ENCODE measurements at places on chromosomes 13 and 19.

DNA sequence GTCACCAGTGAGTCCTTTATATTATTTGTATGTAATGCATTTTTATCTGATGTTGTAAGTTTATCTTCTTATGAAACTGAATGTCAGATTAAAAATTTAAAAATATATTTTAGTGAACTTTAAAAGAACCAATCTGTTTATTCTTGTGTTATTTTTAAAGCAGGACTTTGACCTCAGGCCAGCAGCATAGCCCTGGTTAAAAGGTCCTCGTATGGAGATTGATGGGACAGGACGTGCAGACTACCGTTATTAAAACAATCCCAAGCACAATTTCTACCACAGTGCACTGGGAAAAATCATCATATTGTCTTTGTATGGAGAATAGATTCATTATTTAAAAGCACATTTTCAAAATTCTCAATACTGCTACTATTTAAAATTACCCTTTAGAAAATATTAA is 573.8 kb upstream of the ARGLU1 start:
- no peak for DNase-seq

DNA sequence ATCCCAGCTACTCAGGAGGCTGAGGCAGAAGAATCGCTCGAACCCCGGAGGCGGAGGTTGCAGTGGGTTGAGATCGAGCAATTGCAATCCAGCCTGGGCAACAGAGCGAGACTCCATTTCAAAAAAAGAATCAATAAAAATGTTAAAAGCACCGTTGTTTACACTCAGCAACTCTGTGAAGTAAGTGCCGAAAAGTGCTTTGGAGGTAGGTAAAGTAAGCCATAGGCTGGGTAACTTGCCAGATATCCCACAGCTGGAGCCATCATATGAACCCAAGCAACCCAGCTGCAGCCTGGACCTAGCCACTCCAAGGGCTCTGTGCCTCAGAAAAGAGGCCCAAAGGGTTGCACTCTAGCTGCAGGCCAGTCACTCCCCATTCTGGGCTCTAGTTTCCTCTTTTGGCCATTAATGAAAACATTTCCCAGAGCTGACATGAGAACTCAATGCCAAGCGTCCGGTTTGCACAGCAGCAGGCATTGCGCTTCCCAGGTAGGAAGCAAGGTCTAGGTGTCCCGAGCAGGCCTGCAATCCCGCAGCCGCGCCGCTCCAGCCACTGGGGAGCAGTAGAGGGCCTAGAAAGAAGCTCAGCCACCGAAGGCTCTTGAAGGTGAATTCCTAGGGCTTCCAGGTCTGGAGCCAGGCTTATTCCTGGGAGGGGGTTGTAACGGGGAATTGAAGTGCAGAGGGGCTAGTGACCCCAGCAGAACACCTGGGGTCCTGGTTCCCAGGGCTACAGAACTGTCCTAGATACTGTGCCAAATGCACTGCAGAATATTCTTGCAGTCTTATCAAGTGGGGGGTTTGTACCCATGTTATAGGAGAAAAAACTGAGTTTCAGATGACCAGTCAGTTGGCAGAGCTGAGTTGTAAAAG is 4.1 kb upstream of the CD79A start:
- peak; percentile 60 for DNase-seq

- DNase-seq: no peak
Observed at GRCh38 chr13:52652980-52653303, 306 bp downstream of the SUGT1 start.

- DNase-seq: no peak
Observed at GRCh38 chr19:10237702-10238101, 6.6 kb upstream of the S1PR2 start.

DNA sequence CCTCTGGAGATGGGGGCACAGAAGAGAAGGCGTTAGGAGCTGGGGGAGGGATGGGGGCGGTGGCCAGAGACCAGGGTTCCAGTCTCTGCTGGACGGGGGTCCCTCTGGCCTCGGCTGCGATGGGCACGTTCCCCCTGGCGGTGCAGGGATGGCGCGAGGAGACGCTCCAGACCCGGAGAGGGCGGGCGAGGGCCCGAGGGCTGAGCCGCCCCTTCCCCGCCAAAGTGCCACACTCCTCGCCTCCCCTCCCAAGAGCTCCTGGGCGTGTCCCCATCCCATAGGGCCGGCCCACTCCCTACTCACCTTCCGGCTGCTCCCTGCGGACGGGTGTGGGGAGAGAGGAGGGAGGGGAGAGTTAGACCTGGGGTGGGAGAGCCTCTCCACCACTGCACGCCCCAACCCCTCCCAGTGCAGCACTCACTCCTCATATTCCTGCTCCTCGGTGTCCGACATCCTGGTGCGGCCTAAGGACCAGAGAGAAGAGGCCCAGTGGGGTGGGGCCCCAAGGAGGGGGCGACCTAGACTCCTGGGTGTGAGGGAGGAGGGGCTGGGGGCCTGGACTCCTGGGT is 2.2 kb downstream of the TNNT1 start:
- no peak for DNase-seq

GRCh38 chr13:83722443-83722842 is 159.8 kb downstream of the SLITRK1 start:
- DNase-seq: no peak

DNA sequence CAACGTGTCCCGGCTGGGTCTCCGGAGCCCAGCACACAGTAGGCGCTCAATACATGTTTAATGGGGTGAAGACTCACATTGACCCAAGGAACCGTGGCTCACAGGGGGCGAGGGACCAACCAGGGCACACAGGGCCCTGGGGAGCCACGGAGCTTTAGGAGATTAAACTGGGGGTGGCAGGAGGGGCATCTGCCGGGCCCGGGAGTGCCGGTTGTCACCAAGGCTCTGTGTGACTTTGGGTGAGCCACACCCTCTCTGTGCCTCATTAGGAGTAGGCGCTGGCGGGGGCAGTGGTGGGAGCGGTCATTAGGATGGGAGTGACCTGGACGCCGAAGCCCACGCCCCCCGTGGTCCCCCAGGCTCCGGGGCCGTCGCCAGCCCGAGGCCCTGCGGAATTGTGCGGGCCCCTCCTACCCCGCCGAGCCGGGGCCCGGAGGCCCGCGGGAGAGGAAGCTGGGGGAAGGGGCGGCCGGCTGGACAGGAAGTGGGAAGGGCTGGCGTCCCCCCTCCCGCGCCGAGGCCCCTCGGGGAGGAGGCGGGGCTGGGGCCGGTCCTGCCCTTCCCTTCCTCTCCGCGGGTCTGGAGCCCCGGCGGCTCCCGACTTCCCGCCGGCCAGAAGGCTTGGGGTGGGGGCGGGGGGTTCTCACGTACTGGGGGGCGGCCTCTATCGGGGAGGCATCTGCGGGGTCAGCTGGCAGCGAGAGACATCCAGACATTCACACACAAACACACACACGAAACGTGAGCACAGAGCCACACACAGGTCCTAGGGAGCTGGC is 1.8 kb upstream of the SSBP4 start:
- no peak for DNase-seq

- DNase-seq: no peak
Observed at GRCh38 chr13:34025746-34026145, 207.8 kb downstream of the RFC3 start.

- peak; percentile 46 for DNase-seq
Observed at GRCh38 chr19:53772943-53773342, 51.2 kb downstream of the NLRP12 start.

DNA sequence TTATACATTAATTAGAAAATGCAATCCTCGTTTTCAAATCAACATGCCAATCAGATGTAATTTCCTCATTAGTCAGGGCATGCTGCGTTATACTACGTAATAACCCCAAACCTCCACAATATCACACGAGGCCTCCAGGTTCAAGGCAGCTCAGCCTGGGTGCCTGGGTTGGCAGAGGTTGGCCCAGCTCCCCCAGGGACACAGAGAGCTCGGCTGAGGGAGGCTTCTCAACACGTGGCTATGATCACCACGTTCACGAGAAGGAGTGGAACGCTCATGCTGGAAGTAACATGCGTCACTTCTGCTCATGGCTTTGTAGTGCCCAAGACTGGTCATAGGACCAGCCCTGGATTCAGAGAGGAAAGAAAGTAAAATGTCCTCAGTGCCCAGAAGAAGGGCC is 144.9 kb upstream of the SOX1 start:
- DNase-seq: no peak

DNA sequence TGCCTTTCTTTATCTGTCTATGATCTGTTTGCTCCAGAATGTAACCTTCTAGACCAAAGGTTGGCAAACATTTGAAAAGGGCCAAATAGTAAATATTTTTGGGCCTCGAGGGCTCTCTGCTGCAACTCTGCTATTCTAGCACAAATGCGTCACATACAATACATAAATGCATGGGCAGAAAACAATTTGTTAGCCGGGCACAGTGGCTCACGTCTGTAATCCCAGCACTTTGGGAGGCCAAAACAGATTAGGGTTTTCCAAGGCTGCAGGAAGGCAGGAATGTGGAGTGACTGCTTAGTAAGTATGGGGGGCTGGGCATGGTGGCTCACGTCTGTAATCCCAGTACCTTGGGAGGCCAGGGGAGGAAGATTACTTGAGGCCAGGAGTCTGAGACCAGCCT is 21.9 kb upstream of the EVI5L start:
- DNase-seq: no peak
